ENCODE measurements at places on chromosomes 13 and 19.

- DNase-seq = no peak
Measured at GRCh38 chr19:13463296-13463695, 43.0 kb downstream of the CACNA1A start.

DNA sequence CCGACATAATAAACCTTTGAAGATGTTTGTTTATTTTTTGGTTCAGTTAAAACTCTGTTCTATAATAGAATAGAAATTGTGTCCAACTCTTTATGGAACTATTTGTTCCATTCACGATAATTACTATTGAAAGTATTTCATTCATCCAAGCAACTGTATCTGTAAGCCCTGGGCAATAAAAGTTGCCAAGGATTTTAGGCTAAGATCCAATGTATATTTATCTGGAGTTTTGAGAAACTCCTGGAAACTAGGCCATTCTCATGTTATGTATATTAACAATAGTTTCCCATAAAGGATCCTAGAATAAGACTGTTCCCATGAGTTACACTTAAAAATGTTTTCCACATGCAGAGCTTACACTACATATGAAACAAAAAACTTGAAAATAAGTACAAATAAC lies 261.6 kb downstream of the SLITRK6 start:
- DNase-seq = no peak

- DNase-seq = no peak
Measured at GRCh38 chr19:16193466-16193865, 4.2 kb upstream of the AP1M1 start.

- DNase-seq = no peak
Measured at GRCh38 chr19:57719424-57719823, 8.0 kb downstream of the ZNF671 start.

GRCh38 chr19:5971714-5972354 lies 6.1 kb downstream of the RANBP3 start:
- no peak for DNase-seq

DNA sequence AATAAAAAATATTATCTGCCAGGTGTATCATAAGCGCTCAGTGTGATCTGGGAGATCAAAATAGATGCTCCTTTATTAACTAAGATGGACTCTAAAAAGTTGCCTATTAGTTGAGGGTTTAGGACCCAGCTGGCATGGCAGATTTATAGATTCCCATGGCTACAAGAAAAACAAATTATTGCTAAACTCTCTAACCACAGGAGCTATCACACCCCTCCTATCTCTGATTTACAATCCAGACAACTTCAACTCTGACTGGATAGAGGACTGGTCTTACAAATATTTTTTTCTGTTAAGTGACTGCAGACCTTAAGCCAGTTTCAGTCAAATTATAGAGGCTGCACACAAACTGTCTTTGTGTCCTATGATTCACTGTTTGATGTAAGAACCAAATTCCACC lies 45.4 kb upstream of the MYCBP2 start:
- DNase-seq = no peak

DNA sequence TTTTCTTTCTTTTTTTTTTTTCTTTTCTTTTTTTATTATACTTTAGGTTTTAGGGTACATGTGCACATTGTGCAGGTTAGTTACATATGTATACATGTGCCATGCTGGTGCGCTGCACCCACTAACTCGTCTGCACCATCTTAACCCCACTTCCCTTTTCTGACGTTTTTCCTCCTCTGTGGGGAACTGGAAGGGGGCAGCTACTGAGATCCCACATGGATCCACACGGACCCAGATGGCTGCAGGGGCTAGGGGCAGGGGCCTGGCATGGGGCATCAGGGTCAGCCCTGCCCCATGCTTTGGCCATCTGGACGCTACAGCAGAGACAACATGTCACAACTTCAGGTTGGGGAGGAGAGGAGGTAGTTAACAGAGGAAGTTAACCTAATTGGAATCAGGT lies 54.3 kb downstream of the RUBCNL start:
- no peak for DNase-seq

GRCh38 chr19:50564229-50565105 lies 3.8 kb downstream of the LRRC4B start:
- DNase-seq = no peak

GRCh38 chr13:25132751-25133390 lies 36.9 kb downstream of the PABPC3 start:
- DNase-seq = no peak

- DNase-seq = no peak
Measured at GRCh38 chr13:50012396-50013169, 2.7 kb upstream of the KCNRG start.

DNA sequence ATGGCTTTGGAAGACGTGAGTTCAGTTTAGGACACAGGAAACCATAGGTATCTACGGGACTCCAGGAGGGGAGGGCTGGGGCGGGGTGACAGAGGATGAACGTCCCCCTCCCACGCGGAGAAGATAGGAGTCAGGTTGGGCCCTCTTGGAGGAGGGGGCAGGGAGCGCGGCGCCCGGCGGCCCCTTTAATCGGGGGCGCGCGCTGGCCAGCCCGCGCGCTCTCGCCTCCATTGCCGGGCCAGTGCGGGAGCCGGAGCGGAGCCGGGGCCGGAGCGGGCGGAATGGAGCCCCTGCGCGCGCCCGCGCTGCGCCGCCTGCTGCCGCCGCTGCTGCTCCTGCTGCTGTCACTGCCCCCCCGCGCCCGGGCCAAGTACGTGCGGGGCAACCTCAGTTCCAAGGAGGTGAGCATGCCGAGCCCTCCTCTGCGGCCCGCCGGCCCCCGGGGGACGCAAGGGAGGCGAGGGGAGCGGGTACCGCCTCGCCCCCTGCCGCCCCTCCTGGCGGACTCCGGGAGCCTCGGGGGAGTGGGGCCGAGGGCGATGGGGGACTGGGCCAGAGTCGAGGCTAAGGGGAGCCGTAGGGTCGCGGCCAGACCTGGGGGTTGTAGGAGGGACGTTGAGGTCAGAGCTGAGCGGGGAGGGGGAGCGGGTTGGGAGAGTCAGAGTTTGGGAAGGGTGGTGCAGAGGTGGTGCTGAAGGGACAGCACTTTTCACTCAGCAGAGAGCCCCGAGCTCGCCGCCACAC lies at the start of gene TMEM145:
Gene TMEM145, plus strand, starts transcription at position 214 of the 744 bp plus-strand sequence. Its CDS starts 68 bp downstream, at position 282.
- DNase-seq = peak; percentile 58

DNA sequence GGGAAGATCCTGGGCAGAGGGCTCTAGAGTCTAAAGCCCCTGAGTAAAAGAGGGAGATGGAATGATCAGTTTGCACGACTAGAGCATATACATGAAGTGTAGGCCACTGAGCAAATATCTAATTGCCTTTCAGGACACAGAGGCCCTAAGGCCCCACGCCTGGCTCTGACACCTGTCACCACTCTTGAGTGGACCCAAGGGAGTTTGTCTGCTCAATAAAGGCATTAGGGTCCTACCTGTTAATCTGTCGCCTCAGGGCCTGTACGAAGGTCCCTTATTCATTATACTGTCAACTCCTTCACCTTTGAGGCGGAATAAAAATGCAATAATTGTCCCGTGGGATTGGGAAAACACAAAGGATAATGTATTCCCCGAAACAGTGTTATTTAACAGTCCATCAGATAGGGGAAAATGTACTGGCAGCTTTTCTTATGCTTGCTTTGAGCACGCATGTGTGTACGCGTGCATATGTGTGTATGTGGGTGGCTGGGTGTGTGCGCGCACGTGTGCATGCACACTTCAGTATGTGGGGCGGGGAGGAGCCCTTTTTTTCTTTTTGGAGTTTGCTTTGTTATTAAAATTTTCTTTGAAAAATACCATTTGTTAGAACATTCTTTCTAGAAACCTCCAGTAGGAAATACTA lies 161.8 kb upstream of the SERP2 start:
- no peak for DNase-seq

GRCh38 chr13:94280349-94280748 lies 199.1 kb downstream of the DCT start:
- DNase-seq = no peak

DNA sequence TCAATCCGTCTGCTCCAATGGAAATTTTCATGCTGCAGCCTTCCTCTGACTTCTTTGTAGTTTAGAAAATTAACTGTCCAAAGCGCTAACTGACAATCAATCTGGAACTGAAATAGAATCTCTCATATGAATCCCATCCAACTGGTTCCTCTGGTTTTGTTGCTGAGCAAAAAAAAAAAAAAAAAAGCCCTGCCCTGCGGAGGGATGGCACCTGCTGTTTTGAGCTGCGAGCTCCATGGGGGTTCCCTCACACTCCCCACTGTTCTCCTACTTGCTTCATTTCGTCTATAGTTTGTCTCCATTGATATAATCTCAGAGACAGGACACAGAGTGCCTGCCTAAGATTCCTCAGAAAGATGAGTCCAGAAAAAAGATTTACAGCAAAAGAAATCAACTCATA lies 33.4 kb downstream of the FAAP24 start:
- no peak for DNase-seq

- no peak for DNase-seq
Measured at GRCh38 chr13:75507027-75508001, 25.3 kb upstream of the TBC1D4 start.

DNA sequence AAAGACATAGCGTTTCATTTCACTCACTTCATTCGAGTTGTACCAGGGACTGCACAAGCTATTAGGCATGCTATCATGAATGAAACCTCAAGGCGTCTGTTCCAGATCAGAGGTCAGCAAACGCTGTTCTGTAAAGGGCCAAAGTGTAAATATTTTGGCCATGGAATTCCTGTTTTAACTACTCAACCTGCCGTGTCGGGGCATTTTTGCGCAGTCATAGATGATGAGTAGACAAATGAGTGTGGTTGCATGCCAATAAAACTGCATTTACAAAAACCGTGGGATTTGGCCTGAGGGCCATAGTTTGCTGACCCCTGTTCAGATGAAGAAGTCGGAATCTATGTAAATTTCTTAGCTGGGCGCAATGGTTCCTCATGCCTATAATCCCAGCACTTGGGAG lies 6.5 kb downstream of the INSR start:
- no peak for DNase-seq

- no peak for DNase-seq
Measured at GRCh38 chr13:77717508-77717907, 20.0 kb downstream of the SLAIN1 start.

GRCh38 chr19:41906271-41906670 lies 22.0 kb downstream of the ERFL start:
- no peak for DNase-seq

- DNase-seq = no peak
Measured at GRCh38 chr13:114147803-114148520, 15.5 kb upstream of the RASA3 start.

DNA sequence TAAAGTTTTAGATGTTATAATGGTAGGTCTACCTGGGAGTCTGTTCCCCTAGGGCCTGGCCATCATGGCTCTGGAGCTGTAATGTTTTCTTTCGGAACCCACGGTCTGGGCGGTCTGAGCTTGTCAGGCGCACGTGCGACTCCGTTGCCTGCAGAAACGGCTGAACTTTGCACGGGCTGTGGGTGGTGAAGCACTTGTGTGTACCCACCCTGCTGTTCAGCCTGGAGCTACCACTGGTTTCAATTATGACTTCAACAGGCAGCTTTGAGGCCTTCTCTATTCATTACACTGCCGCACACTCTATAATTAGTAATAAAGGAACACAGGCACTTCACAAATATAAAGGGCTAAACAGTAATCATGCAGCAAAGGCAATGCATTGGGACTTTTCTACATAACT lies 6.0 kb downstream of the PCDH8 start:
- no peak for DNase-seq

GRCh38 chr19:14774373-14774772 lies 4.0 kb downstream of the ADGRE2 start:
- no peak for DNase-seq

DNA sequence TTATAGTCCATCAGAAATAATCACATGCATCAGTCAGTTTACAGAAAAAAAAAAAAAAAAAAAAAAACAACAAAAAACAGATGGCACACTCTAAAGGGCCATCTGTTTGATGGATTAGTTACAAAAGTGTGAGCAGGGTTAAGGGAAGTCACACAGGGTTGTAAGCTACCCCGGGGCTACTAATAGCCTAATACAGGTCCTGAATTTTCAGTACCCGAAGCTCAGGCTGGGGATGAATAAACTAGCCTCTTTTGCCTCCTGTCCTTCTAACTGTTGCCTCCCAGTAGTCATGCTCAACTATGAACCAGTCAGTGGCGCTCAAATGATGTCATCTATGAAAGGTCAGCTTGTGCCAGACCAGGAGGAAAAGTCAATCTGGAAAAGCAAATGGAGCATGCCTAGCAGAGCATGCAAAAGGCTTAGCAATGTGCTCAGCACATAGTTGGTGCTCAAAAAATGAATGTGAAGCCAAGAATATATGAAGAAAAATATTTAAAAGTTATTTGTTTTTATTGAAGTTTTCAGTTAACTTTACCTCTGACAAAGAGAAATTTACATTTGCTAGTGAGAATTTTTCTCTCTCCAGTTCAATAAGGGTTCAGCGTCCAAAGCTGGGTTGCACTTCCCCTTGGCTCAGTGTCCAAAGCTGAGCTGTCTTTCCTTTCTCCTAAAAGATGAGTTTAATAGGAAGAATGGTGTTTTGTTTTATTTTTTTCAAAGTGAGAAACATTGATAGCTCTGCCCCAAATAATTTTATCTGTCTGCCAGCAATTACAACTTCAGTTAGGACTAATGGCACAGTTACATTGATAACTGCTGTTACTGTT lies 30.8 kb upstream of the LRCH1 start:
- peak; percentile 30 for DNase-seq

GRCh38 chr13:98535501-98536354 lies 41.2 kb downstream of the STK24 start:
- DNase-seq = no peak

All from femur (tissue), 1 donor.